ENCODE measurements at places on chromosomes 13 and 19. TPM values are rescaled to one million over a fixed set of nuclear protein-coding genes. Genes with fewer than 3 reads are reported as not detected.

DNA sequence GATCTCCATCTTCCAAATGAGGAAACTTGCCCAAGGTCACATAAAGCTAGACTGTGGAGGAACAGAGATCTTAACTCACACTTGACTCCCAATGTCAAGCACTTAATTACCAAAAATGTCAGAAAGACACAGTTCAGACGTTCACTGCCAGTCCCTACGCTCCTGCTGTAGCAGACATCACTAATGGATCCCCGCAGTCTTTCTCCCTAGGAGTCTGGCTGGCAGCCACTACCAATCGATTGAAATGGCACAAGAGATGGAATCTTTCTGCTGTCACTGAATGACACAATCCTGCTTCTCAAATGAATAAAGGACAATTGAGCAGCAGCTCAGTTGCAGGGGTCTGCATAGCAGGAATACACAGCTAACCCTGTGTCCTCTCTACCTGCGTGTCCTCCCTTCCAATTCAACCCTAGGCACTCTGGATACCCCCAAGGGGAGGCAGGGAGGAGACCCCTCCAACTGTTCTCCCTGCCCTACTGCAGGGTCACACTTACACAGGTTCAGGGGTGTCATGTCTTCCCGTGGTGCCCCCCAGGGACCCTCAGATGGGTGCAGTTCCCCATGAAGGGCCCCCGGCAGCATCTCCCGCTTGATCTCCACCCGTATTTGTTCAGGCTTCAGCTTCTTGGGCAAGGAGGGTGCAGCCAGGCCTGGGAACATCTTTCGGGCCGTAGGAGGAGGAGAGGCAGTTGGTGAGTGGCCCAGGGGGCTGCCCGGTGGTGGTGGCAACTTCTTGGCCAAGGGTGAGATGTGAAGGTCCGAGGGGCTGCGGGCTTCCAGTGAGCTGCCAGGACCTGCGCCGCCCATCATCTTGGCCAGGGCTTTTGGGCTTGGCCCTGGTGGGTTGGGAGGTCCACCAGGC is 7.9 kb upstream of the AKAP8L start:
- DNase-seq = no peak

- DNase-seq = peak; percentile 87
These were observed at the start of gene RGS9BP for GRCh38 chr19:32675720-32676185. TSS of gene RGS9BP (plus strand) at chr19:32675848. CDS start at chr19:32676264, 416 bp downstream.

- no peak for DNase-seq
These were observed 37.9 kb upstream of the CPB2 start for GRCh38 chr13:46142776-46143175.

- no peak for DNase-seq
These were observed 1276.5 kb upstream of the MIR17HG start for GRCh38 chr13:90070837-90071525.

DNA sequence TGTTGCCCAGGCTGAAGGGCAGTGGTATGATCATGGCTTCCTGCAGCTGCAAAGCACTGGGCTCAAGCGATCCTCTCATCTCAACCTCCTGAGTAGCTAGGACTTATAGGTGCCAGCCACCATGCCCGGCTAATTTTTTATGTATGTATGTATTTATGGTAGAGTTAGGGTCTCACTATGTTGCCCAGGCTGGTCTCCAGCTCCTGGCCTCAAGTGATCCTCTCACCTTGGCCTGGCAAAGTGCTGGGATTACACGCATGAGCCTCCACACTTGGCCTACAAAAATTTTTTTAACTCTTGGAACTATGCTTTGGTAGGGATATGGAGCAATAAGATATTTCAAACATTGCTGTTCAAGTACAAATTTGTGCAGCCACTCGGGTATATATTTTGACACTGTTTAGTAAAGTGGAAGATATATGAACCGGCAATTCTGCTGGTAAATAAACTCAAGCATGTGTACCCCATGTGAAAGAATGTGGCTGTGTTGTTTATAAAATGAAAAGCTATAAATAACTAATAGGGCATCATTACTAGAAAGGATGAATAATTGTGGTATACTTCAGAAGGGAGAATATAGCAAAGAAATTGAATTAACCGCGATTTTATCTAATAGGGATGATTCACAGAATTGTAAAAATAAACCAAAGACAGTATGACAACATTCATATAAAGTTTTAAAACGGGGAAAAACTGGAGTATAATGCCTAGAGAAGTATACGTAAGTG is 1.1 kb downstream of the ZNF566 start:
- DNase-seq = no peak

GRCh38 chr13:84605927-84606326 is 723.7 kb upstream of the SLITRK1 start:
- no peak for DNase-seq

The GSX1 gene
- total RNA-seq = not detected

DNA sequence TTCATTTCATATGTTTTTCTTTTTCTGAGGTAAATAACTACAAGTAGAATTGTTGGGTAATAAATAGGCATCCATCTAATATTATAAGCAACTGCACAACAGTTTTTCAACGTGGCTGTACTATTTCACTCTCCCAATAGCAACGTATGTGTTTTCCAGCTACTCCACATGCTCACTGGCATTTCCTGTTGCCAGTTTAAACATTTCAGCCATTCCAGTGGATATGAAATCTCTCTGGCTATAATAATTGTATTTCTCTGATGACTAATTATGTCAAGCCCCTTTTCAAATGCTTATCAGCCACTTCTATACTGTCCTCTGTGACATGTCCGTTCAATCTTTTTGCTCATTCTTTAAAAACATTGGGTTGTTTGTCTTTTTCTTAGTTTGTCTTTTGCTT is 26.8 kb upstream of the ALOX5AP start:
- no peak for DNase-seq

The CBY2 gene
- not detected for total RNA-seq

DNA sequence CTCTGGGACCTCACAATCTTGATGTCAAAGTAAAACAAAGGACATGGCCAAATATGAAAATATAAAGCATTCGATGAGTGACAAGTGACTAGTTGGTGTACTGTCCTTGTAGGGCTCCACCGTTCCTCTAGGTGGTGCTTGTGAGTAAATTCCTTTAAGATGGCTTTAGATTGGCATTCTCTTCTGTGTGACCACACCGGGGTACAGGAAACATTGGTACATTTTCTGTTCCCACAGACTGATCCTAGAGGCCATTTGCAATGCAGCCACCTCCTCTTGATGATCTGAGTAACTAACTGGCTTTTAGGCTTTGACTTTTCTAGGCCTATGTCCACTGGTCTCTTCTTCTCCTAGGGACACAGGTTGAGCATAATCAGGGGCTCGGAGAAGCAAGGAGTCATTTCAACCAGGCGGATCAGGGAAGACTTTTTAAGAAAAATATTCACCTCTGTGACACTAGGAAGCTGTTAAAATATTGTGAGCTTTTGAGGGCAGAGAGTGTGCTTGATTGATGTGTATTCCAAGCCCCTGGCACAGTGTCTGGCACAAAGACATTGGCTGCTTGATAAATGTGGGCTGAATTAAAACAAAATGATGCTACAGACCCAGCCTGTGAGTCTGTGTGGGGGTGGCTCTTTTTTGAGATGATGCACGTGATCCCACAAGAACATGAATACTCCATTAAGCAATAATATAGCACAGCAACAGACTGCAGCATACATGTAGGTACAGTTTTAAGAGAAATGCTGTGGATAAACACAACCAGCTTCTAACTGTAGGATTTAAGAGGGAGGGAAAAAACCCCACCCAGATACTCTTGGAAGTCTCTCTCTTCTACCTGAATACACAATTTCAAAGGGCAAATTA is 21.0 kb downstream of the EPSTI1 start:
- no peak for DNase-seq

DNA sequence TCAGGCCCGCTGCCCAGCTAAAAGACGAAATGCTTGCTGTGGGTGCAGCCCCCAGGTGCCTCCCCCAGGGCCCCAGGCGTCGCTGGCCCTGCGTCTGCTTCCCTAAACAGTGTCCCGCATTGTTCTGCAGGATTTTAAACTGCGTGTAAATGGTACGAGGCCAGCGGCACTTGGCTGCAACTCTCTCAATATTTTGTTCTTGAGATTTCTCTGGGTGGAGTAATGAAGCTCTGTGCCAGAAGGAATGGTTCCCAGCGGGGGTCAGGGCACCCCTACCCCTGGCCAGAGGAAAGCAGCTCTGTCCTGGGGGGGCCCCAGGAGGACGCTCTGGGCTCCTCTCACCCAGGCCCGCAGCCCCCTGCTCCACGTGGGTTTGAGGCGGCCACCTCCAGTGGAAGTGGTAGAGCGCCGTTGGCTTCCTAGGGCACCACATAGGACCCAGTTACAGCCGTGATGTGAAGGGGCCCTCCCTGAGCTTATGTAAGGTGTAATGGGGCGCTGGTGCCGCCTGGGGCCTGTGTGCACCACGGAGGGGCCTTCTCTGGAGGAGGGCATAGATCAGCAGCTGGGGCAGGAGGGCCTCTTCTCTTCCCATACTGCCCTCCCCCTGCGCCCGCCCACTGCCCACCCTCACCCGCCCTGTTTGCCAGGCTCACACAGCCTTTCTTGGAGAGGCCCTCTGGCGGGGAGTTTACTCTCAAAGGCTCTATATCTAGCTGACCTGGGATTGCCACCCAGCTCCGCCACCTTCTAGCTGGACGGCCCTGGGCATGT is 19.8 kb downstream of the PAK4 start:
- DNase-seq = no peak

GRCh38 chr13:75135325-75135825 is 346.6 kb downstream of the TBC1D4 start:
- DNase-seq = no peak

The CCNA1 gene
- not detected for total RNA-seq

DNA sequence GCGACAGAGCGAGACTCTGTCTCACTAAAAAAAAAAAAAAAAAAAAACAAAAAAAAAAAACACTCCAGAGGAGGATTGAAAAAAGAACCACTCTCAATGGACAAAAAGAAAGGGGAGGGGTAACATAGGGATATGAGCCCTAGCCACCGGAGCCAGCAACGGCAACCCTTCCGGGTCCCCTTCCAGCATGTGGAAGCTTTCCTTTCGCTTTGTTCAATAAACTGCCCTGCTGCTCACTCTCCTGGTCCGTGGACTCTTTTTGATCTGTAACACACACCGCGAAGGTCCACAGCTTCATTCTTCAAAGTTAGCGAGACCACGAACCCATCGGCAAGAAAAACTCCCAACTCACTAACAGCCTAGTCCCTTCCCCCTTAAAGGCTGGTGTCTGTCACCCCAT is 1.0 kb upstream of the REX1BD start:
- no peak for DNase-seq

- DNase-seq = no peak
These were observed 22.2 kb upstream of the SPRYD7 start for GRCh38 chr13:49958321-49958720.

- DNase-seq = no peak
These were observed 152.0 kb upstream of the MYO16 start for GRCh38 chr13:108477376-108477775.

The PEG3 gene
- 1.3 TPM for total RNA-seq

- DNase-seq = no peak
These were observed 360 bp upstream of the ZNF69 start for GRCh38 chr19:11887234-11887610.

- no peak for DNase-seq
These were observed 4.7 kb downstream of the AKT1S1 start for GRCh38 chr19:49872245-49873128.

DNA sequence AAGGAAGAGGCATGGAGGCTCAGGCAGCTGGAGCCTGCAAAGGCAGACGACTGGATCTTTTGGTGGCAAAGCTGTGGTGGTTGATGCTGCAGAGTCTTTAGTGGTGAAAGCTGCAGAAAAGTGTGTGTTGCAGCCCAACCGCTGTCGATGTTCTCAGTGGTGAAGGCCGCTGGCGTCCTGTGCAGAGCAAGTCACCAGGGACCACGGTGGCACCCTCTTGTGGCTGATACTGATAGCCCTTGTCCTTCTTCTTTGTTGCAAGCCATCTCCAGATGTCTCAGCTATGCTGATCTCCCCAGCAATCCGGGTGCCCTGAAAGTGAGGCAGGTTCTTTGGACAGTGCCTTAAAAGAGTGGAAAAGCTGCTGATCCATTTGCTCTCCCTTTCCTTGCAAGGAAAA is 610.9 kb upstream of the PCDH9 start:
- DNase-seq = no peak

GRCh38 chr13:84651288-84651687 is 769.0 kb upstream of the SLITRK1 start:
- no peak for DNase-seq

DNA sequence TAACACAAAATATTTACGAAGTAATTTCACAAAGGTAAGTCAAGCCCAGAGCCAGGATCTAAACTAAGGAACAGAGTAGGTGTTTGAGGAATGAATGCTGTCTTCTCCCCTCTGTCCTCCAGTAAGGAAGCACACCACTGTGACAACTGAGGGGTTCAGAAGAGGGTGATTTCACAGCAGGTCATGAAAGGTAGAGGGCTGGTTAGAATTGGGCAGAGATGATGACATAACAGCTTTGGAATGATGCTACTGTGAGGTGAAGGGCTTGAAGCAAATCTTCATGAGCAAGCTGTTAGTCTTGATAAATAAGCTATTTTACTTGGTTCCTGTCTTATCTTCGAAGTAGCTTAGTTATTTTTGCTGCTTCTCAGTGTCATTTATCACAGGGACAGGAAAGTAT is 498.6 kb downstream of the FGF9 start:
- DNase-seq = no peak

- DNase-seq = peak; percentile 65
These were observed 32.0 kb upstream of the EPHX3 start for GRCh38 chr19:15264061-15264932.

DNA sequence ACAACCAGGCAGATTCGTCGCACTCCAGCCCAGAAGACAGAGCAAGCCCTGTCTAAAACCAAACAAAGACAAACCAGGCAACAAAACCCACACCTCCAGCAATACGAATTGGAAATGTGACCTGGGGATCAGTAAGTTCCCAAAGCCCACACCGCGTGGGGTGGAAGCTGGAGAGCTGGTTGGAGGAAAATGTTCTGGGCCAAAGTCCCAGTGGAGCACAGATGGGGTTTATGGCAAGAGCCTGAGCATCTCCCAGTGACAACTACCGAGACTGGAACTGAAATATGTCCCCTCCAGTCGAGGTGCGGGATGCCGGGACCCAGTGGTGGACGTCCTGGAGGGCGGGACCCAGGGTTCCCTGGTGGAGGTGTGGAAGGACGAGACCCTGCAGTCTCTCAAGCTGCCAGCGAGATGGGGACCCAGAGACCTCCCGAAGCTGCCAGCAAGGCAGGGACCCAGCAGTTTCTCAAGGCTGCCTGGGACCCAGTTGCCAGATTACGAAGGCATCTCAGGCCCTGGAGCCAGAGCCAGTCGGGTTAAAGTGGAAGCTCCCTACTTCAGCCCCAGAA is 22.4 kb upstream of the CPAMD8 start:
- DNase-seq = no peak

The PRR20E gene
- total RNA-seq = not detected
